ENCODE measurements at places on chromosomes 6 and 20. TPM values are rescaled to one million over a fixed set of nuclear protein-coding genes. Genes with fewer than 3 reads are reported as not detected.

The DSP gene
- not detected for polyA plus RNA-seq

The GPR6 gene
- polyA plus RNA-seq: not detected

The ARFGEF3 gene
- polyA plus RNA-seq: not detected

The RHAG gene
- polyA plus RNA-seq: not detected

The PCK1 gene
- not detected for polyA plus RNA-seq

The CAPN11 gene
- not detected for polyA plus RNA-seq

The GTSF1L gene
- 1.6 TPM for polyA plus RNA-seq

The ECT2L gene
- not detected for polyA plus RNA-seq

The FOXQ1 gene
- polyA plus RNA-seq: not detected

The ATRN gene
- 9.4 TPM for polyA plus RNA-seq

The GPANK1 gene
- 20.8 TPM for polyA plus RNA-seq

The TMEM217 gene
- polyA plus RNA-seq: 0.54 TPM

The IYD gene
- not detected for polyA plus RNA-seq

The MROH8 gene
- polyA plus RNA-seq: 0.66 TPM

The ZNF334 gene
- not detected for polyA plus RNA-seq

The RSPO3 gene
- polyA plus RNA-seq: not detected

The NOTCH4 gene
- 0.22 TPM for polyA plus RNA-seq

The MEP1A gene
- not detected for polyA plus RNA-seq

The QRSL1 gene
- polyA plus RNA-seq: 11.6 TPM

The ARHGAP40 gene
- not detected for polyA plus RNA-seq

The ABHD12 gene
- polyA plus RNA-seq: 24.6 TPM

The SLC22A3 gene
- not detected for polyA plus RNA-seq

The C6orf15 gene
- not detected for polyA plus RNA-seq

The TULP1 gene
- polyA plus RNA-seq: not detected

The CALHM5 gene
- not detected for polyA plus RNA-seq

The AK9 gene
- polyA plus RNA-seq: 4.3 TPM

The USP49 gene
- polyA plus RNA-seq: 0.34 TPM

The RIPPLY2 gene
- polyA plus RNA-seq: not detected

The WFDC12 gene
- polyA plus RNA-seq: not detected

The BFSP1 gene
- polyA plus RNA-seq: not detected

The BPIFA2 gene
- polyA plus RNA-seq: not detected

The TMEM14A gene
- 22.4 TPM for polyA plus RNA-seq

The IDH3B gene
- 95.6 TPM for polyA plus RNA-seq

The PRL gene
- 2.4 TPM for polyA plus RNA-seq

The SYCP2 gene
- polyA plus RNA-seq: 1.6 TPM

The RFX6 gene
- not detected for polyA plus RNA-seq

The C20orf96 gene
- 0.80 TPM for polyA plus RNA-seq

The FLRT3 gene
- not detected for polyA plus RNA-seq

The HCK gene
- polyA plus RNA-seq: not detected

The CDH26 gene
- 0.07 TPM for polyA plus RNA-seq

The TRIM10 gene
- polyA plus RNA-seq: not detected

The FAM83B gene
- polyA plus RNA-seq: not detected

The REV3L gene
- polyA plus RNA-seq: 3.2 TPM

The ADAM33 gene
- not detected for polyA plus RNA-seq
